GM13977 (cell line): ENCODE measurements at places on chromosomes 12 and 14.

- DNase-seq = no peak
These were observed 105.1 kb upstream of the DCN start for GRCh38 chr12:91287753-91288152.

GRCh38 chr12:50102131-50102531, 1.7 kb upstream of the GPD1 start:
- DNase-seq = no peak

- no peak for DNase-seq
These were observed 127.4 kb upstream of the MAP1LC3B2 start for GRCh38 chr12:116431677-116432300.

GRCh38 chr14:93316716-93317115, 16.1 kb downstream of the BTBD7 start:
- no peak for DNase-seq

DNA sequence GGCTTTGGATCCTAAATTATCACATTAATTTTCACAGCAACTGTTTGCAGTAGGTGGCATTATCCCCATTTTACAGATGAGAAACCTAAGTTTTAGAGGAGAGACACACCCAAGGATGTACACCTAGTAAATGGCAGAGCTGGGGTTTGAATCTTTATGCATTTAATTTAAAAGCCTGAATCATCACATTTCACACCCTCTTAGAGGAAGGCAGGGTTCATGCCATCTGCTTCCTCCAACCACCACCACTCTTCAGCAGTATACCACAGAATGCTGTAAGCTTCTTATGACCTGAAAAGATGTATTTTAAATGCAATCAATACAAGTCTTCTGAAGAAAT, 90.3 kb downstream of the CRADD start:
- DNase-seq = no peak

DNA sequence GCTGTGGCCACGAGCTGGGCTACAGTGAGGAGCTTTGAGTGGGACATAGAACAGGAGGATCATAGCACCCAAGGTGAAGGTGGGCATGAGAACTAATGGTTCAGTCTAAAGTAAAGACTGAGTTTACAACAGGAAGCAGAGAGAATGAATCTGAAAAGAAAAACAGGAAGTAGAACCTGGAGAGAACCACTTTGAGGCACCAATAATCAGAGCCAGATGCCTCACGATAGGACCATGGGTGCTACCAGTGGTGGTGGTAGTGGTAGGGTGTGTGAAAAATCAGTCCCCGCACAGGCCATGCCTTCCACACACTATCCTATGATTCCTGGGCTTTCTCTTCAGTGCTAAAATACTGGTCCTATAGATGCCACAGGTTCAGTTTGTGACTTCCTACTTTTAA, 293.6 kb downstream of the AKAP6 start:
- DNase-seq = no peak

DNA sequence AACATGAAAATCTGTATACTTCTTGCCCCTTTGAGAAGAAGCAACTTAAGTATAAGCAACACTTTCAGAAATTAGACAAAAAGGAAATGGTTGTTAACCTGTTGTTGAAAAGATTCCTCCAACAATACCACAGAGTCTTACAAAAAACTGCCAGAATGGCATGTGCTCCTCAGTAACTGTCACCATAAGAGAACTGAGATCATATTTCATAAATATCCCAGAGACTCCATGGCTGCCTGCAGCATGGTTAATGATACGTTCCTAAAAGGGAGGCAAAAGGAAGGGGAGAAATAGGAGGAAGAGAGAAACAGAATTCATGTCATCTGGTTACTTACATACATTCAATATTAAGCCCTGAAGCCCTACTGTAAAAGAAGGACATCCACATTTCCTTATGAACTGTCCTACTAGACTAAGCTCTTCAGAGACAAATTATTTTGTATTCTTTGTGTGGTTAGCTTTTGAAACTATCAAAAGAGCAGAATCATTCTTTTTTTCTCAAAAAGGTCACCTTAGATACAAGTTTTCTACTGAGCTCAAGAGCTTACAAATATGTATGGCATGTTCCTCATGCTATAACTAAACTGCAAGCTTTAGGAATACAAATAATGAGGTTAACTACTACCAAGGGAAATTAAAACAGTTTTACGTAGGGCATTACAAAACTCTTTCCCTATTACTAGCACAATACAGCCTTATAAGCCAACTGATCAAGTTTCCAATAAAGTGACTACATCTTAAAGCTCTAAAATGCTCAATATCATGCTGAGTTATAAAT, 37.8 kb downstream of the ERGIC2 start:
- DNase-seq = no peak

DNA sequence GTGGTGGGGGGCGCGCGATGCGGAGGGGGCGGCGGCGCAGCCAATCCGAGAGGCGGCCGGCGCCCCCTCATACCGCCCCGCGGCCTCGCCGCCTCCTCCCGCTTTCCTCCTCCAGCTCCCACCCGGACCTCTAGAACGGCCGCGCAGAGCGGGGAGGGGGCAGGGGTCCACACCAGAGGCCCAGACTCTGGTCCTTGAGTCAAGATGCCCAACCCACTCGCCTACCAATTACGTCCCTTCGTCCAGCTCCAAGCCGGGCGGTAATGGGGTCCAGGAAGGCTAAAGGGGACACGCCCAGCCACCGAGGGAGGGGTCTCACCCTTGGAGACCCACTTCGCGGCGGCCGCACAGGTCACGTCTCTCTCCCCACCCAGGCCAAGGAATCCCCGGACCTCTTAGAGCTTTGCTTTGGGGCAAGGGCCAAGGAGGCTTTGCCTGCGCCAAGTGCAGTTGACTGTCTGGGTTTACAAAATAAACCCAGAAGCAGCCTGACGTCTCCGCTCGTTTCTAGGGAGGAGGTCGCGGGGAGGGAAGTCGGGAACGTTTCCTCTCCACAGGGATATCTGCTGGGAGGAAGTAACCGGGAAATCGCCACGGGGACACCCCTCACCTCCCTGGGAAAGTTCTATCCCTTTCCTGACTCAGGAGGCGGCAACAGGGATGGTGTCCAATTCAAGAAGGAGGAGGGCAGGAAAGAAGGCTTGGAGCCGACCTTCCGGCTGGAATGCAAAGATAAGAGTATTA, 394 bp upstream of the AMIGO2 start:
- peak; percentile 51 for DNase-seq

- no peak for DNase-seq
These were observed 64.8 kb upstream of the MAX start for GRCh38 chr14:65167072-65167645.

DNA sequence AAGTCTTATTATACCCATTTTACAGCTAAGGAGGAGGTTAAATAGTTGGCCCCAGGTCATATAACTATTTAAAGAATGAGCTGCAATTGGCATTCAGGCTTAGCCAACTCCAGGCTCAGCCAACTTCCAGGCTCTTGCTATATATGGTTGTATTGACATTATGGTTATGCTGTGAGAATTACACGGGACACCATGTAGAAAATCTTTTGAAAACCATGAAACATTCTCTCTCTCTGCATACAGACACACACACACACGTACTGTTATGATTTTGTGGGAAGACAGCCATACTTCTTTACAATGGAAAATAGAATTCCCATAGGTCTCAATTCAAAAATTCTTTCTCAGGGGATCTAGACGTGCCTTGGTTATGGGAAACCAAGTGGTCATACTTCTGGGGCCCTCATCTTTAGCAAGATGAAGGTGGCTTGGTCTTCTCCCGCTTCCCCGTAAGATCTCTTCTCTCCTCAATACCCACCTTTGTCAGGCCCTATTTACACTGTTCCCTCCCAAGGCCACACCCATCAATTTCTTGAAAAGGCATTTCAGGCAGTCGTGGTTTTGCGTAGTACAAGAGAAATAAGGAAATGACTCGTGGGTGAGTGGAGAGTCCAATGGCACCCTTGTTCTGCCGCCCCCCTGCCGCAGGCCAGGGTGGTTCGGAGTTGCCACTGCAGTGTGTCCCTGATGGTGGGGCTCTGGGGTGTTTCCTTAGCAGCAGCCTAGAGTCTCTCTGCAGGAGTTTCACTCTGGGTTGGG, 10.0 kb upstream of the GPRC5A start:
- no peak for DNase-seq

- no peak for DNase-seq
These were observed 341.8 kb downstream of the C12orf50 start for GRCh38 chr12:87687362-87687761.

DNA sequence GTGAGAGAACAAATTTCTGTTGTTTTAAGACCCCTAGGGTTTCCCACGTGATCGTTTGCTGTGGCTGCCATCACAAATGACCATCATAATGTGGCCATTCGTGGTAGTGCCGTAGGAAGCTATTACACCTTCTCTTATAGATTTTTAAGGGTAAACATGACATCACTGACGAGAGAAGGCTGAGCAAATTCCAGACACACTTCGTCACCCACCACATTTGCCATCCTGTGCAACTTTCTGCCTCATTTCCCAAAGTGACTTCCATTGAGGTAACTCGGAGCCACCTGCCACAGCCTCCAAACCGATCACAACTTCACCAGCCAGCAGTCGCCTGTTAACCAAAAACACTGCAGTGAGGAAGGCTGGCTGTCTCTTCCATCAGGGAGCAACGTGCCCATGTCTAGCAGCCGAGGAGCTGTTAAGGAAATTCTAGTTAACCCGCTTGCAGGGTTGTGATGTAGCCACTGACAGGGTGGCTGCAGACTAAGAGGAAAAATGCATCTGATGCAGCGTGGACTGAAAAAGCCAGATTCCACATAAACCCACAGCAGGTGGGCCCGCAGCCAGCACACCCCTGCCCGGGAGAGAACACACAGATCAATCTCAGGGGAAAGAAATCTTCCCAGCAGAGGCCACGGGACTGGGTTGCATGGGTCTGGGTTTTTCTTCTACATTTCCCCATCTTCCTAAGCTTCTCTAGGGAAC, 44.6 kb downstream of the CCDC85C start:
- no peak for DNase-seq

DNA sequence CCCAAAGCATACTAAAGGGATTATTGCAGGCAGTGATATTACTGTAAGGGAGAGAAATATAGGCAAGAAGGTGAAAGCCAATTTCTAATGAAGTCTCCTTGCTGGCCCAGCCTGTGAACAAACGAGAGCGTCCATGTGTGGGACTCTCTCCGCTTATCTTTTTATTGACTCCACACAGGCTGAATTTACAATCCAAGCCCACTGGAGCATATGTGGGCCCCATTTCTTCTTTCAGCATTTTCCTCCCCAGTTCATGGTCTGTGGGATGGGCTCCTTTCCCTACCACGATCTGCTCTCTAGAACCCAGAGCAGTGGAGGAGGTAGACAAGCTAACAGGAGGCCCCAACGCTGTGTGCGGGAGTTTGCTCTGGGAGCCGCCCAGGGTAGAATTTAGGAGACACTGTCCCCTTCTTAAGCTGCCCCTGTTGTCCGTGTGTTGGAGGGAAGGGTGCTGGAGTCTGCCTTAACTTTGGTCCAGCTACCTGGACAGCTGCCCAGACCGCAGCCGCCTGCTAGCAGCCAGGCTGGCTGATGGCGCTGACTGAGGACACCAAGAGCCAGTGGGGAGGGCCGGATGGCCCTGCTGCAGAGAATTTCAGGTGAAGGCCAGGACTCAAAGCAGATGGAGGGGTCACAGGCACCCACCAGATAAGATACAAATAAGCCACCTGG, 3.2 kb upstream of the HOXC11 start:
- DNase-seq = no peak

DNA sequence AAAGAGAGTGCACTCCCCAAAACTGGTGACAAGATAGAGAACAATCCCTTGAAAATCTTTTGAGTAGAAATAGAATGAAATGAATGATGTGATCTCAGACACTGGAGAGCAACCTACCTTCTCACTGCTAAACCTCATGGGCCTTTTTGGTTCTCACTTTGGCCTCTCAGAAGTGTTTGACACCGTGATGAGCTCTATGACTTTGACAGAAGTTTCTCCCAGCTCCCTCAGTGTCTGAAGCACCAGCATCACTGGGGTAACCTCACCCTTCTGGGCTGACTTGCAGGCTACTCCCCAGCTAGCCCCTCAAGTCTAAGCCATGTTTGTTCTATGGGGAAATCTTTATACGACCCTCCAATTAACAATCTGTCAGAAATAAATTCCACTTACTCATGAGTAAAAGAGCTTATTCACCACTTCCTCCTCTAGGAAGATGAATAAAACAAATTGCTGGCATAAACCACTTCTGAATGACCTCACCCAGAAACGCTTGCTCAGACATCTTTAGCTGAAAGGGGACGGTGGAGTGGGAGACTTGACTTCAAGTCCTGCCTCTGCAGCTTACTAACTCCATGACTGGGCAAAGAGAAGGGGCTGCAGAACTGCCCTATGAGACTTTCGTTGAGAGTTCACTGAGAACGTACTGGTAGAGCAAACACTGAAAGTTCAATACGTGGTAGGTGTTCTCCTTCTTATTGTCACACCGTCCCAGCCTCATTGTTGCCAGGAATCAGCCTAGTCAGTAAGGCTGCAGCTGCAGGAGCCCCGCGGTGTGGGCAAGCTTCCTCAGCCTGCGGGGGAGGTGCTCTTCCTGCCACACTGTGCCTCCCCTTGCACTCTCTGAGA, 46.5 kb downstream of the ST8SIA1 start:
- DNase-seq = no peak

GRCh38 chr14:92874962-92875661, 47.8 kb upstream of the CHGA start:
- no peak for DNase-seq

- DNase-seq = no peak
These were observed 142.8 kb downstream of the SCARB1 start for GRCh38 chr12:124720681-124721500.

- no peak for DNase-seq
These were observed 567.9 kb downstream of the MED13L start for GRCh38 chr12:115709540-115710011.

- DNase-seq = peak; percentile 58
These were observed 139.3 kb upstream of the ARHGAP5 start for GRCh38 chr14:31937730-31938346.

- DNase-seq = no peak
These were observed 73.5 kb downstream of the PPP2R5C start for GRCh38 chr14:101834800-101835547.

DNA sequence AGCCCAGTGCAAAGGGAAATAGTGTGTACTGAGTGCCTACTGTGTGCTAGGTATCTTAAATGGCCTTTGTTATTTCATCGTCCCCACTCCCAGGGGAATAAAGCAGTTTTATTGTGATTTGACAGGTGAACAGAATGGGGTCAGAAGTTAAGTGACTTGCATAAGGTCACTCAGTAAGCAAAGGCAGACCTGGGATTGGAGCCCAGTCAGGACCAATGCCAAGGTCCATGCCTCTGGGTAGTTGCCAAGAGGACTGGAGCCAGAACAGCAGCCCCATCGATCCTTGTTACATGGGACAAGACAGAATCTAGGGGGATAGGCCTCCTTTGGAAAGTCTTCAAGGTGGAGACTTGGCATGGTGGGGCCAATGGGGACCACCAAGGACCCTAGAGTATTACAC, 227.4 kb upstream of the PWP1 start:
- DNase-seq = no peak

- DNase-seq = no peak
These were observed 131.4 kb upstream of the CCDC175 start for GRCh38 chr14:59707778-59708561.
